ENCODE measurements at places on chromosomes 7 and 10.

DNA sequence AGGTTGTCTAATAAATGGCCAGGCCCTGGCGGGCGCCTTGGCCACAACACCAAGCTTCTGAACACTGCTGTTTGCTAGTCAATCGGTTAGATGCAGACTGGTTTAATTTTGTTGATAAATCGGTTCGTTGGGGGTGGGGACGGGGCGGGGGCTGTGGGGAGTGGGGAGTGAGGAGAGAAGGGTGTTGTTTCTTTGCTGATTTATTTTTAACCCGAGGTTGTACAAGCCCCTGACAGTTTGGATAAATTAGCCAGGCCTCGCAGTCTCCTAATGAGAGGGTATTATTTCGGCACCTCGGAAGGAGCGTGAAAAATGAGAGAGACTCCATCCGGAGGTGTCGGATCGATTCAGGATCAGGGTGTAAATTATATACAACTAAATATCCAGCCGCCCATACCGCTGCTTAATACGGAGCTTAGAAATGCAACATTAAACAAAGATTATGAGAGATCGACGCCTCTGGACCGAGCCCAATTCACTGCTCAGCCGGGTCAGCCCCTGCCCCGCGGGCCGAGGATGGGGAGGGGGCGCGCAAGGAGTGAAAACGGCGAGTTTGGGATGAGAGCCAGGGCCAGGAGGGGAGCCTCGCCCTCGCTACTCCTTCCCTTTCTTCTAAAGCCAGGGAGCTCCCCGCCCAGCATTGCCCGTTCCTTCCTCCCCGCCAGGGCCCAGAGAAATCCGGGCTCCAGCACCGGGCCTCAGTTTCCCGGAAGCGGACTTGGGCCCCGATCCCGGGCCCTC lies 8.0 kb downstream of the UNCX start:
- no peak for DNase-seq

- no peak for DNase-seq
Measured at GRCh38 chr7:46930366-46930765, 651.5 kb downstream of the TNS3 start.

DNA sequence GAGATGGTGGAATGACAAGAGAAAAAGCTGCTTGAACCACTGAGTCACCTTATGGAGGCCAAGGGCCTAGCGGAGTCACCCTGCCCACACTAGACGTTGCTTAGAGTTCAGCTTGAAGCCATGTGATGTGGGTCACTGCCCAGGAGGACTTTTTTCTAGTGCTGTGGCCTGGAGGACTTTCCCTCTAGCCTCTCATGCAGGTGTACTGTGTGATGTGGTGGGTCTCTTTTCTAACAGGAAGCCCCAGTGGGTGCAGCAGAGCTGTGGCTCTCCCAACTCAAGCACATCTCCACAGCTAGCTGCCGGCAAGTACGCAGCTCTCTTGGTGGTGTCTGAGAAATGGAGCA lies 13.6 kb downstream of the POR start:
- peak; percentile 42 for DNase-seq

DNA sequence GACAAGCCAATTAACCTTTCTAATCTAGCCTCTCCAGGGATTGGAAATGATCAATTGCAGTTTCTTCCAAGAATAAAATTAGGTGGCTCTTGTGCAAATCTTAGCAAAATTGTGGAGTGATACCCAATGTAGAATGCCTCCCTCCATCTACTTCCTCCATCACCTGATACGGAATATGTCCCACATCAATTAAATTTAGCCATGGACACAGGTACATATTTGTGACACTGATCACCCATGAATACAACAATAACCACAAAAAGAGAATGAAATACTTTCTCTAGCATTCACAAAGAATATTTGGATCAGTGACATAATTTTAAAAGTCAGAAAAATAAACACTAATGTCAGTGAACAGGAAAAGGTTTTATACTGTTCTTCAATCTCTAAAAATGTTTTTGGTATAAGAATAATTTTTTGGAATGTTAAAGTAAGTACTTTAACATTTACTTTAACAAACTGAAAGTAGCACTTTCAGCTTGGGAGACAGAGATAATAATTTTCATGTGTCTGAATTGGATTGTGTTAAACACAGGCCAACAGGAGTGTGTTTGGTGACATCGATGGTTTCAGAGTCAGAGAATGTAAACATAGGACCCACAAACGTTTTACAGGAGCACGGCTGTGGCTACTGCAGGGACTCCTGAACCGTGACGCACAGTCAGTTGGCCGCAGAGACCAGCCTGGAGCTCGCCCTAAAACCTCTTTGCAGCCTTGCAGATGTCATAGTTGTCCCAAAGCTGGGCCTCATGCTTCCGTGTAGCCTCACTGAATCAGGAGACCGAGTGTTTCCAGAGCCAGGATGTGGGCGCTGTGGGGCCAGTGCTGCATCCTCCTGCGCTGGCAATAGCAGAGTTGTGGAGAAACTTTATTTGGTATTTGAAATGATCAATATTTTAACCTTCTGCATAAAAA lies 7.2 kb downstream of the RBM20 start:
- DNase-seq: no peak

DNA sequence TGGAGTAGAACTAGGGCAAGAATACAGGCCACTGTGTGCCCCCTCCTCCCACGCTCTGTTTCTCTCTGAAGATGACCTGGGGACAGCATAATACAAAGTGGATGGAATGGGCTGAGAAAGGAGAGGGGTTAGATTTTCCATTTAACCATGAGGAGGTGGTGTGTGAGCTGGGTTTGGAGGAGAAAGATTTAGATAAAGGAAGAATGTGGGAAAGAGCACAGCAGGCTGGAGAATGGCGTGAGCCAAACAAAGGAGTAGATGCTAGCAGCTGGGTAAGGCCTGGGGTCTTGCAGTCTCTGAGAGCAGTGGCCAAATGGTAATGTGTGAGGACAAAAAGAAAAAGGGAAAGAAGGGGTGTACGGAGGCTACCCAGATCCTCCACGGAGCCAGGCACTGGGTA lies 8.6 kb downstream of the PNLIPRP2 start:
- no peak for DNase-seq

- no peak for DNase-seq
Measured at GRCh38 chr7:158328376-158329013, 259.1 kb downstream of the PTPRN2 start.

DNA sequence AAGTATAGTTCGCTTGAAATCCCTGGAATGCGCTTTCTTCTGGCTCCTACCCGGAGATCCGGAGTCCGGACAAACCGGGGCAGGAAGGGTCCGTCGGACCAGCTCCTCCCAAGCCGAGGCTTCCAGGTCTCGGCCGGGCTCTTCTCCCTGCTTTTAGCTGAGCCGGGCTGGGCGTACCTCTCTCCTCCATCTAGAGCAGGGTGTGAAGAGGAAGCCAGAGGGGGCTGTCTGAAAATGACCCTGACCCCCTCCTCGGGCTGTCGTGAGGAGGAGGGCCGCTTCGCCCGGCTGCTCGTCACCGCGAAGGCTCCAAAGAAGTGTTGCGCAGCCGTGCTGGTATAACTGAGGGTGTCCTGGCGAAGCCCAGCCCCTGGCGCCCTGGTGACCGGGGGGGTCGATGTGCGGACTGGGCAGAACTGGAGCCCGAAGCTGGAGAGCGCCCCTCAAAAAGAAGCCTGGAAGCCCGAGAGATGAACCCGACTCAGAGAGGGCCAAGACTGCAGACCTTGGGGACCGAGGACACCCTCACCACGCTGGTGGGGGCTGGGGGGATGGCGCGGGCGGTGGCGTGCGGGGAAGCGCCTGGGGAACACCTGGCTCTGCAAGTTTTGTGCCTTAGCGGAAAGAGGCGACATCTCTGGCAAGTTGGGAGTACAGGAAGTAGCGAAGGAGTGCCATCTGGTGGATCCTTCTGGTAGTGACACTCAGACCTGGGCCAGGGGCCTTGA lies 5.7 kb downstream of the KAZALD1 start:
- peak; percentile 82 for DNase-seq

DNA sequence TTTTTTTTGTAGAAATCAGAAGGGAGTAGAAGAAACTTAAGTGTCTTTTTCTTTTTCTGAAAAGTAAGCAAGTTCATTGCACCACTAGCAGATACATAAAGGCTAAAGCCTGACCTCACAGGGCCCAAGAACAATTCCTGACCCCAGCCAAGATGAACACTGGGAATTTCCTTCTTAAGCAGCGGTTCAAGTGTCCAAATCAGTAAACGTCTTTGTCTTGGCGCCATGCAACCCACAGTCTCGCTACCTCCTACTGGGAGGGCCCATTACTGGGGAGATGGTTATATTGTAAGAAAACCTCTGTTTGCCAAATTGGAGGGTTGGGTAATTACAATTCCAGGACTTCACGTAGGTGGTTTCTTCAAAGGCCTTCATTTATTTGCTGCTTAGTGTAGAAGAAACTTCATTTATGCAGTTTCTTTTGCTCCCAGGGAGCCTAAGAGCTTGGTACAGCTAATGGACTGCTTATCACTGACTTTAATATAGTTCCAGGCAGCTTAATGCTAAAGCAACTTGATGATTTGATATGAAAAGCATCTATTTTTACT lies 58.3 kb upstream of the ADRB1 start:
- DNase-seq: no peak

DNA sequence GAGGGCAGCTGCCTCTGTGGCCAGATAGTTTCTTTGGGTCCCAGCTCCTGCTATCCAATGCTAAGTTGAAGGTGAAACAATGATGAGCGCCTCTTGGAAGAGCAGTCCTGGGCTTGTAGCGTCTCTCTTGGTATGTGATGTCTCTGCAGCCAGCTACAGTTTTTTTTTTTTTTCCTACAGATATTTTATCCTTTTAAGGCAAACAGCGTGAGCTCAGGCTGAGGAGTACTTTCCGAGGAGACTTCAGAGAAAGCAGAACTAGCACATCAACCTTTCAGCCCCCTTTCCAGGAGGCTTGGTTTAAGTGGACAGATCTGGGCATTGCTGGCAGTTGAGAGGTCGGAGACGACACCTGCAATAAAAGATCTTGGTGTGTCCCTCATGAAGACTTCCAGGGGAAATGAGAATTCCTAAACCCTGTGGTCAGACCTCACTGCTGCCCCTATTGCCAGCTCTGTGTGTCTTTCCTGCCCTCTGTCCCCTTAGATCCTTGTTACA lies 9.1 kb downstream of the PRKG1 start:
- DNase-seq: no peak

GRCh38 chr7:55073051-55073511 lies 54.3 kb downstream of the EGFR start:
- DNase-seq: no peak

Data from CD4-positive, alpha-beta T cell treated with Interleukin-21 for 1 hour (primary cell).